ENCODE measurements at places on chromosomes 11 and 22. TPM values are rescaled to one million over a fixed set of nuclear protein-coding genes. Genes with fewer than 3 reads are reported as not detected.
A peak's percentile ranks its signal among the peaks of the same experiment; 100 is the strongest.

Gene CEP164
- 25.2 TPM for total RNA-seq

GRCh38 chr11:5367448-5368074 is 16.1 kb upstream of the OR51M1 start:
- DNase-seq = no peak

- no peak for DNase-seq
Observed at GRCh38 chr22:36467946-36468345, 13.5 kb downstream of the TXN2 start.

Gene OR52I1
- total RNA-seq = not detected

DNA sequence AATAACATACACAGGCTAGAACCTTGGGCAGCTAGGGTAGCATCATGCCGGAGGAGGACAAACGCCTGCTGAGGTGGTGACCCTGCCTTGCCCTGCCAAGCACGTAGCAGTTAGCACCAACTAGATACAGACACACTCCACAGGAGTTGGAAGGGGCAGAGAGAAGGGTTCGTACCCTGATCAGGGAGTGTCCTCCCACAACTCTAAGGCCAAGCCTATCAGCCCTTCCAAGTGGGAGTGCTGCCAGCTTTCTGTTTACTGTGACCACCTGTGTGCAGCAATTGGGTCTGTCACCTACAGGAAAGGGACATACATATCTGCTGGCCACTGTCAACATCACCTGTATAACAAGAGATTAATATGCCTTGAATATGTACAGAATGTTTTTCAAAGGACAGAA is 1.9 kb upstream of the THAP7 start:
- DNase-seq = no peak

DNA sequence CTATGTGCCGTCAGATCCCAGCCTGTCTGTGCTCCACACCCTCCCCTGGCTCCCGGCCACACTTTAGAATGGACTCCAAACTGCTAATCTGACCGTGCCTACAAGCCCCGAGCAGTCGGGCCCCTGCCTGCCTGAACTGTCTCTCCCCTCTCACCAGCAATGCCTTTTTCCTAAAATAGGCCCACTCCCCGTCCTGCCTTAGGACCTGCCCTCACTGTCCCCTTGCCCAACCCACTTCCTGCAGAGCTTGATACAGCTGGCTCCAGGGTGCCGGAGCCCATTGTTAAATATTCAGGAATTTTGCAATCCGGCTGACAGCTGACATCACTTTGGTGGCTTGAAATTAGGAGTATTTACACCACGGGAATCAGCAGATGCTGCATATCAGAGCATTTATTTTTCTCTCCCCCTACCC is 21.4 kb downstream of the MN1 start:
- no peak for DNase-seq

Gene LRRN4CL
- total RNA-seq = 2.0 TPM

- DNase-seq = no peak
Observed at GRCh38 chr11:69468911-69469885, 12.3 kb upstream of the LINC01488 start.

Gene KRTAP5-9
- total RNA-seq = not detected

- DNase-seq = no peak
Observed at GRCh38 chr11:28337701-28338100, 229.5 kb downstream of the METTL15 start.

DNA sequence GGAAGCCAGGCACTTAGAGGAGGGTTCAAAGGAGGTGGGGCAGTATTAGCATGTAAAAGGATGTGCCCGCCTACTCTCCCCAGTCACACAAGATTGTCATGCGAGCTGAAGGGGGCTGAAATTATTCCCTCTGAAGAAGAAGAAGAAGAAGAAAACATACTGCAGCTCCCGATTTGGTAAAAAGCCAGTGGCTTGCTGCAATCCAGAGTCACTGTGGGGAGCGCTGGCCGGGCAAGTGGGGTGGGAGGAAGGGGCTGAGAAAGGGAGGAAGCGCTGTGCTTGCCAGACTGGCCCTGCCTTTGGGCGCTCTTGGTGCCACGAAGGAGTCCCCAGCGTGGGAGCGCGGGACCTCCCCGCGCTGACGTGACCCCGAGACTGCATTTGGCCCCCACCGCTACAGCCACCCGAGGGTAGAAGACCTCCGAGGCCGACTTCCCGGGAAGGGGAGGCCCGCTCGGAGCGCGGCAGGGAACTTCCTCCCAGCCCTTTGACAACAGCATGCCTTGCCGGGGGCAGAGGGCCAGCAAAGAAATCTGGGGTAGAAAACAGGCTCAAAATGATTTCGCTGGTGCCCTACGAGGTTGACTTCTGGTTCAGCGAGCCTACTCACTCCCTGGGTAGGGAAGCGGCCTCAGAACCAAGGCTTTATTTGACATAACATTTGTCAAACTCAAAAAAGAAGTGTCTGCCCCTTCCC is 906.3 kb downstream of the DLG2 start:
- DNase-seq = peak; percentile 69

- peak; percentile 34 for DNase-seq
Observed at GRCh38 chr11:126485986-126486635, 130.6 kb downstream of the ST3GAL4 start.

DNA sequence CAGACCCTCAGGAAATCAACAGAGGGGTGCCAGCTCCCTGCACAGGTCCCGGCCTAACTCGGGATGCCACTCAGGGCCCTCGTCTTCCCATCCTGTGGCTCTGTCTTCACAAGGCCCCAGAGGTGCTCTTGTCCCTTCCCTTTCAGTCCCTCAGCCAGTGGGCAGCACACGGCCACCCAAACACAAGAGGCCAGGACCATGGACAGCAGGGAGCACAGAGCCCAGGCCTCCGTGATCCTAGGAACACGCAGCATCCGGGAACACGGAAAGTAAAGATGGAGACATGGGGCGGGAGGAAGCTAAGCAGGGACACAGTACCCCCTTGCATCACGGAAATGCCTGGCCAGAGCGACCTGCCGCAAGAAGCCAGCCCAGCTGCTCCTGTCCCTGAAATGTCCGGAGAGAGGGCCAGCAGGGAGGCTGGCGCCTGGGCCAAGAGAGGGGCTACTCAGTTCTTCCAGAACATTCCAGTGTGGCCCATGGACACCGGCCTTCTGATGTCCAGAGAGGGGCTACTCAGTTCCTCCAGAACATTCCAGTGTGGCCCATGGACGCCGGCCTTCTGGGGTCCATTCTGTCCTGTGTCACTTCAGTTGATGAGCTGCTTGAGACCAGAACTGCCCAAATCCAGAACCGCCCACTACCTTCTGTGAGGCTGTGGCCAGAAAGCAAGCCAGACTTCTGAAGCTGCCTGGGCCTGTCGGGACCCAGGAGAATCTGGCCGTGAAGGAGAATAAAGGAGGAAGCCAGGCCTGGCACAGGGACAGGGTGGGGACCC is 274.0 kb downstream of the BRD1 start:
- DNase-seq = peak; percentile 45

Gene C22orf42
- total RNA-seq = not detected

Gene TYR
- not detected for total RNA-seq

DNA sequence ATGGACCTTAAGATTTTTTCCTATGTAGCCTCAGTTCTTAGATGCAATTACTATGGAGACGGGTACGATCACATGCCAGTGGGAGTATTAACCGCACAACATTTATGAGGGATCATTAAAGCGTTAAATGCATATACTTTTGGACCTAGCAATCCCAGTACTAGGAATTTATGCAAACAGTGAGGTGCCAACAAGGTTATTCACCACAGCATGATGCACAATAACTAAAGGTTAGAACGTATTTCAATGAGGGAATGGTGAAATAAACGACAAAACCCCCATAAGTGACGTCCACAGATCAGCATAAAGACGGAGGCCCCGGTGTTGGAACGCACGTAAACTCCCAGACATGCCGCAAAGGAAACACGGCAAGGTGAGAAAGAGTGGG is 539 bp downstream of the SIRT3 start:
- no peak for DNase-seq

- DNase-seq = peak; percentile 63
Observed at GRCh38 chr22:19691721-19692341, 22.5 kb upstream of the SEPTIN5 start.

- DNase-seq = no peak
Observed at GRCh38 chr11:81892770-81893635, 840.7 kb downstream of the FAM181B start.

Gene KMT5B
- 43.9 TPM for total RNA-seq

- peak; percentile 58 for DNase-seq
Observed at GRCh38 chr11:70521475-70522308, 123.4 kb downstream of the CTTN start.

DNA sequence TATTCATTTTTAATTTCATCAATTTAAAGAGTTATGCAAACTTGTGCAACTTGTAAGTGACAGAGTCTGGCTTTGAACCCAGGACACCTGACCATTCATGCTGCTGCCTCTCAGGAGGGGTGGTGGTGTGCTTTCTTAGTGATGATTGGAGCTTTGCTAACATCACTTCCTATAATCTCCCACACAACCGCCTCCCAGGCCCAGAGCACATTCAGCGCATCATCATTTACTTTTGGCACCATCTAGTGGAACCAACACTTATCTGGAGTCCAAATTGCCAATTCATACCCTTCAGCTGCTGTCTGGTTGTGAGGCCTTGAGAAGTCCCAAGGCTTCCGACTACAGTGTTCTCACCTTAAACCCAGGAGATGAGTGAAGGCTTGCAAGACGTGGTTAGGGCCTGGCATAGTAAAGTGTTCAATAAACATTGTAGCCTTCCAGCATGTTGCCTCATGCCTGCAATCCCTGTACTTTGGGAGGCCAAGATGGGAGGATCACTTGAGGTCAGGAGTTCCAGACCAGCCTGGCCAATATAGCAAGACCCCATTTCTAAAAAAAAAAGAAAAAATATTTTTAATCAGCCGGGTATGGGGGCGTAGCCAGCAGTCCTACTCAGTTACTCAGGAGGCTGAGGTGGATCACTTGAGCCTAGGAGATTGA is 1.1 kb upstream of the TTLL1 start:
- DNase-seq = no peak

- DNase-seq = no peak
Observed at GRCh38 chr11:69238573-69239351, 55.2 kb upstream of the MYEOV start.

Gene CRELD2
- total RNA-seq = 44.2 TPM

Gene APBB1
- total RNA-seq = 40.9 TPM

Gene MICAL2
- total RNA-seq = 197 TPM

GRCh38 chr11:2587132-2587930 is 112.5 kb downstream of the KCNQ1OT1 start:
- DNase-seq = peak; percentile 61

Gene FERMT3
- total RNA-seq = 73.1 TPM

Gene SYT13
- total RNA-seq = not detected

DNA sequence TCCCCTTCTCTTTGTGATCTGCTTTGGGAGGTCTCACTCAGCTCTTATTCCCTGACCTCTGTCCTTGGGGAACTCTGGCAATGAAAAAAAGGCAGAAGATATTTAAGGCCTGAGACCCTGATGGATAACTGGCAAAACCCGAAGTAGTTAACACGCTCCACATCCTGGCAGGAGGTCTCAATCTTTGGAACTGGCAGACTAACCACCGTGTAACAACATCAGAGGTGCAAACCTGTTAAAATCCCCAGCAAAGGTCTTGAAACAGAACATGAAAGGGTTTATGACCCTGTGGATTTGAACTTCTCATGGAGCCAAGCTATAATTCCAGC is 160.3 kb downstream of the DBX1 start:
- no peak for DNase-seq

Gene LRP5
- total RNA-seq = 101 TPM

DNA sequence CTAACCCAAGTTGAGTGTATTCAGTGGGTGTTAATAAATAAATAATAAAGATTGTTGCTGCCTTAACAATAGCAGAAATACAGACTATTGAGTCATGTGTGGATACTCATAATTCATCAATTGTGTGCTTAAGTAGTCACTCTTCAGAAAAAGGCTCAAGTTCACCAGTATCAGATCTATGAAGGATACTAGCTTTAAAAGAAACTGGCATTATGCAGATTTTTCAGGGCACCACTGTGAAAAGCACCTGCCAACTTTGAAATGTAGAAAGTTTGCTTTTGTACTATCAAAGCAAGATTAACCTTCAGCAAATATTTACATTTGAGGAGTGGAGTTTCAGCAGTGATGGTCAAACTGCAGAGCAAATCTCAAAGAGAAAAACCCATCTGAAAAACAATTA is 20.1 kb upstream of the SYTL2 start:
- no peak for DNase-seq

- DNase-seq = peak; percentile 85
Observed at GRCh38 chr11:1827095-1827813, 7.5 kb upstream of the SYT8 start.

GRCh38 chr11:113134626-113135025 is 173.4 kb downstream of the NCAM1 start:
- DNase-seq = no peak
